ENCODE measurements at places on chromosomes 11 and 22.

DNA sequence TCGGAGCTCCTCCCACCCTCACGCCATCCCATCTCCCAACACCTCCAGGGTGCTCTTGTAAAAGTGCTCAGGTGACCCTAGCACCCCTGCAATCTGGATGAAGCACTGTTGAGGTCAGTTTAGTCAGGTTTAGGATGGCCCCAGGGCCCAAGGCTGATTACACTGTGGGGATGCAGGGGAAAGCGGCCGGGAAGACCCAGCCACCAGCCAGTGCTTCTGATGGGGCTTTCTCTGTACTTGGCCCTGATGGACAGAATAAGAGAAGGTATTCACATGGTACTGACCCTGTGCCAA, 28.7 kb downstream of the TPBGL start:
- no peak for DNase-seq

GRCh38 chr11:3227568-3228444, 4.4 kb downstream of the MRGPRE start:
- no peak for DNase-seq

- DNase-seq, result no peak
Measured at GRCh38 chr11:36724742-36725385, 126.8 kb upstream of the RAG2 start.

GRCh38 chr11:706439-706956, 467 bp downstream of the EPS8L2 start:
- DNase-seq, result no peak

DNA sequence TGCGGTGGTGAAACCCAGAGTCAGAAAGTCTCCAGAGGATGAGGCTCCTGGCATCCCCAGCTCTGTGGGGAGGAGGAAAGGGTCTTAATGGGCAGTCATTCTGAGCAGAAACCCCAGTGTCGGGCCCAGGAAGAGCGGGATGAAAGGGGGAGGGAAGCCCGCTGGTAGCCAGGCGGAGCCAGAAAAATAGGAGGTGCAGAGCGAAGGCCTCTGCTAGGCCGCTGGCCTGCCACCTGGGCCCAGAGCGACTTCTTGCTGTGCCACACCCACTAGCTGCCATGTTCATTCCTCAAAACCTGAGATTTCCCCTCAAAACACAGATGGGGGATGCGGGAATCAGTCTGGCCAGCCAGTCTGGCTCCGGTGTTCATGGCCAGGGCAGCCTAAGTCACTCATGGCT, 650 bp upstream of the POU2AF3 start:
- DNase-seq, result no peak
